Esophagus mucosa (tissue), 1 donor: ENCODE measurements at places on chromosomes 5 and 9.

GRCh38 chr5:148719605-148720004 is 65.3 kb upstream of the HTR4 start:
- no peak for ATAC-seq

DNA sequence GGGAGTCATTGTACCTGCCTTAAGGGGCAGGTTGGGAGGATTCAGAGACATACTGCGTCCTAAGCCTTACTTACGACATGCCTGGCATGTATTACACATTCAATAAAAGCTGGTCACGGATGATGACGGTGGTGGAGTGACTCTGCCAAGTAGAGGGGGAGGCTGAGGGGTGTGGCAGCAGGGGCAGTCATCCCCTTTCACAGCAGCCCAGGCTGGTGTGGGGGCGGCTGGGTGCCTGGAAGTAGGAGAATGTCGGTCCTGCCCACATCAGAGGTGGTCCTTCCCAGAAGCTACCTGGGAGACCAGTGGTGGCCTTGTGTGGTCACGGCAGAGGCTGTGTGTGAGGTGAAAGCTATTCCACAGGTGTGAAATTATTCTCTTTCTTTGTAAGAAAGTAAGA is 8.9 kb downstream of the ZBTB34 start:
- ATAC-seq: peak; percentile 72

DNA sequence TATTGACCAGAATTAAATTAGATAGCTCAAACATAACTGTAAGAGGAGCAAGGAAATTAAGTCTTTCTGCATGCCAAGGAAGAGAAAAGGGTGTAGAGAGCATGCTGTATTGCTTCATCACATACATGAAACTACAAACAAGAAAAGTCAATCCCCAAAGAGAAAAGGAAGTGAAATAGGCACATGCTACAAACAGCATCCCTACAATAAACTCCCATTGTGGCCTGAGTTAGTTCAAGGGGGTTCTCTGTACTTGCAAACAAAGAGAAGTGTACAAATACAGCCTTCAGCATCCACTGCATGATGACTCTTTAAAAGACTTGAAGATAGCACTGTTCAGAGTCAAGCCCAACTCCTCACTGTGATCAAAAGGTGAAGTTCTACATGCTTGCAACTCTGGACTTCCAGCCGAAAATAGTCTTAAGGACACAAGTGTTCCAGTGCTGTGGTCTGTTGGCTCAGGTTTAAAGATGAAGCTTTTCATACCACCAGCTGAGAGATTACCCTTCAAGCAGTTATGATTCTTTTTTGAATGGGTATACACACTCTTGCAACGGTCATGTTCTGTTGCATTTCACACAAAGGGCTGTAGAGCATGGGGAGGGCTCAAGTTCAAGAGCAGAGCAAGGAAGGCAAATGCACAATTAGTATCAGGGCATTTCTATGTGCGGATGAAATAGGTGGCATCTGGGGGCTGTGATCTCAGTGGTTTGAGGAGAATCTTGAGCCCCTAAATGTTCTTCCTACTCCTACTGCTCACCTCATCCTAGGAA is 534.5 kb downstream of the EBF1 start:
- ATAC-seq: no peak

- no peak for ATAC-seq
Observed at GRCh38 chr5:166581826-166582225, 1709.6 kb upstream of the WWC1 start.

DNA sequence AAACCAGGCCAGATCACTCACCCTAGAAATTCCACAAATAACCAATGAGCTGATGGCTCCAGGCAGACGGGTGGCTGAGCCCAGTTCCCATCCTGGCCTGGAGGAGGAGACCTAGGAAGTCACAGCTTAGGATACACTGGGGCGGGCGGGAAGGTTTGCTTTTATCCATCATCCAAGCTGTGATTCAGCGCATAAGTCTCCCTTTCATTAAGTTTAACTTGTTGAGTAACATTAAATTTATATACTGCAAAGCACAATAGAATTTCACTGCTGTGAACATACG is 55.7 kb downstream of the THBS4 start:
- no peak for ATAC-seq

GRCh38 chr5:68333649-68334552 is 118.3 kb downstream of the PIK3R1 start:
- ATAC-seq: no peak

- ATAC-seq: peak; percentile 37
Observed at GRCh38 chr5:173581408-173582215, 34.8 kb downstream of the BOD1 start.

DNA sequence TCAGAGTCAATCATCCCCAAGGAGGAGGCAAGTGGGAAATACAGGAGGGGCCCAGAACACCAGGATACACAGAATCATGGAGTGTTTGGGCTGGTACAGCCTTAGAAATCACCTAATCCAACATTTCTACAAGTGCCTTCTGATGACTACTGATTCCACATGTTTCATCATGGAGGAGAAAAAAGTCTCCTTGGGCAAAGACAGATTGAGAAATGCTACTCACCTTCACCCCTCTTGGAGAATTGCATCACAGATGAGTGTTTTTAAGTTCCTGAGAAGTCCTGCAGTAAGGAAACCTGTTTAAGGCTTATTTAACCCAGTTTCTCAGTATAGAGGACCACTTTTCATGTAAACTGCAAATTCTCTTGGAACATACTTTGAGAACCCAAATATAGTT is 2.2 kb upstream of the SLIT3 start:
- ATAC-seq: no peak

DNA sequence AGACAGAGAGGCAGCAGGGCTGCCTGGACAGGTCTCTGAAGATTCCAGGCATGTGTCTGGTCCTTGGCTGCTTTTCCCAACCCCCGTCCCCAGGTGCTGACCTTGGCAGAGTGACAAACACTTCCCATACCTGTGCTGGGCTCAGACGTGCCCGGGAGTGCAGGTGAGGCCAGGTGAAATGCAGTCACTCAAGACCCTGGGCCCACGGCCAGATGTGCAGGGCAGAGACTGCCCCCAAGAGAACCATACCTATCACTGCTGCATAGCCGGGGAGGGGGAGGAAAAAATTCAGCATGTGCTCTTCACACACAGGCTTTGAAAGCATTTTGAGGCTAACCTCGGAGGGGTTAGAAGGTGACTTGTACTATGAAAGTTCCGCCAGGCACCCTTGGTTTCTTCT is 22.6 kb downstream of the CCNJL start:
- peak; percentile 52 for ATAC-seq

GRCh38 chr9:36332006-36332405 is 68.1 kb downstream of the RNF38 start:
- no peak for ATAC-seq

GRCh38 chr5:143427122-143427735 is 23.7 kb upstream of the NR3C1 start:
- no peak for ATAC-seq

DNA sequence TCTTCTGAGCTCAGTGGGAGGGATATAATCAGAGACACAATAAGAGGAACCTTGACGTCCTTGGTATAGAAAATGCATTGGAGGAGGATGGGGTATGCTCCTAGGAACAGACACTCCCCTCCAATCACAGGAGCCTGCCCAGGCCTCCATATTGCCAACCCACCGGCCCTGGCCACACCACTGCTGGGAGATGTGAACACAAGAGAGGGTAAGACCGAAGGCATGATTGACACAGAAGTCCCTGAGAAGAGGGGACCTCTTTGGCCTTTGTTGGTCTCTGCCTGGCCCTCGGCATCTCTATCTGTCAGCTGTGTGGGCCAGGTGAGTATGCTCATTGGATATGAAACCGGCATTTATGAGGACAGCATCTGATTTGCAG is 62.0 kb downstream of the CRB2 start:
- ATAC-seq: no peak
